Immature natural killer cell (primary cell): ENCODE measurements at places on chromosomes 2 and 18. TPM values are rescaled to one million over a fixed set of nuclear protein-coding genes. Genes with fewer than 3 reads are reported as not detected.

DNA sequence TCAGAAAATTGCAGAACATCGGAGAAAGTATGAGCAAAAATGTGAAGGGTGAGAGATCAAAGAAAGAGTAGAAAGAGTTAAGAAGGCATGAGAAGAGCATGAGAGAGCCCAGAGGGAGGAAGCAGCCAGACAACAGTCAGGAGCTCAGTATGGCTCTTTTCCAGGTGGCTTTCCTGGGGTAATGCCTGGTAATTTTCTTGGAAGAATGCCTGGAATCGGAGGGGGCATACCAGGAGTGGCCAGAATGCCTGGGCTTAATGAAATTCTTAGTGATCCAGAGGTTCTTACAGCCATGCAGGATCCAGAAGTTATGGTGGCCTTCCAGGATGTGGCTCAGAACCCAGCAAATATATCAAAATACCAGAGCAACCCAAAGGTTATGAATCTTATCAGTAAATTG lies 271.8 kb upstream of the TFPI start:
- no peak for DNase-seq

GRCh38 chr2:183166210-183166609 lies 42.0 kb downstream of the NUP35 start:
- no peak for DNase-seq

DNA sequence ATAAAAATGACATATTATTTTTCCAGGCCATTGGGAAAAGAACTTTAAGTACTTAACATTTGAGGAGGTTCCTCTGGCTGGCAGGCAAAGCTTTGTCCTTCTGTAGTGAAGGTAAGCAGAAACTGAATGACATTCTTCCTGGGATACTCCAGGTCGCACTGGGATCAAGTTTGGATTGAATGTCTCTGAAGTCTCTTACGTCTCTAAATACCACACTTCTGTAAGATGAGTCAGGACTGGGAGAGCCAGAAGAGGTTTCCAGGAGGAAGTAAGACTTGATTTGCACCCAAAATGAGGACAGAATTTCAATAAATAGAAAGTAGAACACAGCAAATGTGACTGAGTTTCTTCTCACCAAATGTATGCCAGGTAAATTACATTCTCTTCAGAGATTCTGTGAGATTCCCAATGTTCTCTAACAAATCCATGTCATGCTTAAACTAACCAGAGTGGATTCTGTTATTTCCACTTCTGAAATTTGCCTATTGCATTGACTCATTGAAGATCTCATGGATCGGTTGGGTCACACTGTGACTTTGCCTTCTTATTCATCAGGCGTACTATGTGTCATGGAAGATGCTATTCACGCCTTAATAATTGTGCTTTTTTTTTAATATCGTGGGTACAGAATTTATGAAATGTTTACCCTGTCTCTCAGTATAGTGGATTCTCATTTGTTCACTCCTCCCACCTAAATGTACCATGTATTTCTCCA lies 25.5 kb upstream of the VIT start:
- DNase-seq: no peak

DNA sequence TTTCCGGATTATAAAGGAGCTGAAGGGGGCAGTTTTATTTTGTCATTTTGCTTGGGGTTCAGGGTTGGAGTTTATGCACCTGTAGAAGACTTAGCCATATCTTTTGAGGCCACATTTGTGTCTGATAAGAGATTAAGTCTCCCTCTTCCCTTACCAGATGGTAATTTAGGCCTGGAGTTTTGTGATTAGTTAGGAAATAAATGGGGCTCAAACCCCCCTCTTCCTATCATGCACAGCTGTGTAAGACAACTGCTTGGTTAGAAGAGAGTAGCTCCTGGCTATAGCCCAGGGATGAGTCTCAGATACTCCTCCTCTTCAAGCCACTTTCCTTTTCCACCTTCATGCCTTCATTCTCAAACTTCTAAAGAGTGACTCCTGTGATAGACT lies 802 bp upstream of the SAP130 start:
- no peak for DNase-seq

DNA sequence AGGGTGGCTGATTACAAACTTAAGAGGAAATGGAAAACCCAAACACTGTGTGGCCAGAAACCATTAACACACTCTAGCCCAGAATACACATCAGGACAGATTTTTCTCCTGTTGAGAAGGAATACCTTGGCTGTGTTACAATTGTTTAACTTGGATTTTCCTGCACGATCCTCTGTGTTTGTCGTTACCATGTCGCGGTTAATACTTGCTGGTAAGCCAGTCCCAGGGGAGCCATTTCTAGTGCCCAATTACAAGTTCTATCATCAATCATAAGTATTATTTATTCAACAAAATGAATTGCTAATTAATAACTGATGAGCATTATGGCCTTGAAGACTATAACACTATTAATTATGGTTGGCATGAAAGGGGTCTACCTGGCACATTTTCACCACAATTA lies 146.8 kb downstream of the LNPK start:
- no peak for DNase-seq

- DNase-seq: no peak
These were observed 99.0 kb upstream of the CHAC2 start for GRCh38 chr2:53668624-53669026.

- DNase-seq: no peak
These were observed 36.5 kb upstream of the GLS start for GRCh38 chr2:190843890-190844699.

GRCh38 chr2:161136696-161137324 lies 23.4 kb upstream of the TANK start:
- peak; percentile 45 for DNase-seq

DNA sequence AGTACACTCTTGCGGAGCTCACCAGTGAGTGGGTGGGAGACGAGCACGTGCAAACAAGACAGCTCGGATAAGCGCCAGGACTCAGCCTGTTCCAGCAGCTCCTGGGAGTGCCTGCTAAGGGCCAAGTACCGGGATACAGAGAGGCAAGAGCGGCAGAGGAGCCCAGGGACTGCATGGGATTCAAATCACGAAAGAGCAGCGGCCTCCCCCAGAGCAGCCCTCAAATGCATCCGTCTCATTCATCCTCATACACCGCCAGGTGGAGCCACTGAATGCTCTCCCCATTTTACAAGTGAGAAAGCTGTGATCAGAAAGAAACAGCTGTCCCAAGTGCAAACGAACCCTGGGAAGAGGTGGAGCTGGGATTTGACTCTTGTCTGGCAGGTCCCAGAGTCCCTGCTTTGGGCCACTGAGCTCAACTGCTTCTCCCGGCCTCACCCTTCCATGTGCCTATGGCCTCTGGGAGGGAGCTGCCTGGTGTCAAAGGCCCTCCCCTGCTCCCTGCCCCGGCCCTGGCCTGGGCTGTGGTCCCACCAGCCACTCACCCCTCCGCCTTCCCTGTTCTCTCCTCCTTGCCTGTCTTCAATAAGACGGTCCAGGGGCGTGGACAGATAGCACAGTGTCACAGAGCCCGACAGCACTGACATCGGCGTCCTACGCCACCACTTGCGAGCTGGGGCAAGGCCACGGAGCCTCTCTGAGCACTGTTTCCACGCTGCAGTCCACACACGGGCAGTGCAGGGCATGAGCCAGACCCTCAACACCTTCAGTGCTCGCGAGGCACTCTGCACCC lies 72.8 kb upstream of the TAF1B start:
- DNase-seq: peak; percentile 54

DNA sequence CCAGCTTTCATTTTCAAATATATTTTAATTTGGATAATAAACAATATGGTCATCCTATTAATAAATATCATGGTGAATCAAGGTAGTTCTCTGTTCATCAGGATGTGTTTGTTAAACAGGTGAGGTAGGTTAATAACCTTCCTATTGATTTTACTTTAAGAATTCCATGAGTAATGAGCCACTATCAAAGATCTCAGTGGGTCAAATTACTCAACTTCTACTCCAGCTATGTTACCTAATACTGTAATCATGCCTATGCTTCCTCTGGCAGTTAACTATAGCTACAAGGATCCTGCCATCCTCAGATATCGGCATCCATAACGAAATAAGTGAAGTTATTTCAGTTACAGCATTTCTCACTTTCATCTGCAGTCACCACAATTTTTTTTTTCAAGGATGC lies 289.6 kb upstream of the SLC8A1 start:
- DNase-seq: no peak

DNA sequence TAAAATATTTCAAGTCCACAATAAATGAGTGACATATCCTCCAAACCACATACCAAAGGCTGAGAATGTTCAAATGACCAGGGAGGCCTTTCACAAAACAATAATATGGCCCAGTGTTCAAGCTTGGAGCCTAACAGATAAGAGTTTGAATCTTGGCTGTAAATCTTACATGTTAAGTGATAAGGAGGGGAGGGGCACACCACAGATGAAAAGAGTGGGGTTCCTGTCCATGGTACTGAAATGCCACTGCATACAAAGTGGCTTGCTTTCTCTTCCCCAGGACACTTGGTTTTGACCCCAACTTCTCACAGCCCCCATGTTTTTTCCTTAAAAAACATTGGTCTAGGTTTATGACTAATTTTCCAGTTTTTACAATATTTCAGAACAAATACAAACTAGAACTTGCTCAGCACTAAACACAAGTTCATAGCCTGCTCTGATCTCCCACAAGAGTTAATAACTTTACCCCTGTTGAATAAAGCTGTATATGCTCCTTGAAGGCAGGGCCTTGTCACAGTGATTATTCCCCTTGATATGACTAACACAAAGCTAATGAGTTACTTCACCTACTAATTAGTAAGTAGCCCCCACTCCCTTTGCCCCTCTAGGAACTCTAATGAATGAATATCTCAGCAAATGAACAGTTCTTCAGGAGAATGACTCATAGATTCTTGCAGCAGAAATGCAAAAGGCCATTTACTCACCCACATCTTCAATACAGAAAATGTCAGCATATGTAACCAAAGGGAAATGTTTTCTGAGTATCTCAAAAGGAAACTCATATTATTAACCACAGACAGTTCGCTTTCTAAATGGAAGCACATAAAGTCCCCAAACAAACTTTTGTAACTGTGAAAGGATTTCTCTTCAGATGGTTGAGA lies 142.2 kb downstream of the SATB2 start:
- DNase-seq: no peak

GRCh38 chr18:23143016-23143814 lies 7.9 kb downstream of the CABLES1 start:
- no peak for DNase-seq

DNA sequence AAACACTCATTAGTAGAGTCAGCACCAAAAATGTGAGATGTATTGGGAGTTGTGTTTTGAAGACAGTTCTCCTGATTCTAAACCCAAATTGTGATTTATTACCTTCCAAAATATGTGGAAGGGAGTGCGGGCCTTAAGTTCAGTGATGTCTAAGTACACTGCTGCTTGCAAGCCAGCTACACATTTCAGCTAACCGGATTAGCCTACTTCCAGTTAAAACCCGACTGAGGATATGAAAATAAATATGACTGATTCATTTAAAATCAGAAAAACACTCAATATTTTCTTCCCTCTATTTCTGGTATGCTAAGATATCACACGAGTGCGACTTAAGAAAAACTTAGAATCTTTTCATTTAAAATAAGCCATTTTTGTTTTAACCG lies 907 bp downstream of the FHL2 start:
- no peak for DNase-seq

GRCh38 chr2:137379186-137379585 lies 585.1 kb upstream of the HNMT start:
- DNase-seq: no peak

DNA sequence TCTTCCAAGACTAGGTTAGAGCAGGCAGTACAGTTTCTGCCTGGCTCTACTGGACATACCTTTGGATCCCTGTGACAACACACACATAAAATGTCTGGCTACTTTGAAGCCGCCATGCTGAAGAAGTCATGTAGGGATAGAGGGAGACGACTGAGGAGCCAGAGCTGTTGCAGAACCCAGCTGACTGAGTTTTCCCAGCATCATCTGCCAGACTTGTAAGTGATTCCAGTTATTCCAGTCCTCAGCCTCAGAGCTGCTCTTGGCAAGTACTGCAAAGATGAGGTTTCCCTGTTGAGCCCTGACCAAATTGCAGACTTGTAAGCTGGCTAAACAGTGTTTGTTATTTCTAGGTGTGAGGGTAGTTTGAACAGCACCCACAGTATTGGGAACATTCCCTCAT lies 31.5 kb upstream of the TSPYL6 start:
- DNase-seq: no peak

GRCh38 chr2:70994009-70994698 lies 519 bp downstream of the TEX261 start:
- DNase-seq: no peak

GRCh38 chr2:15642011-15642814 lies 50.5 kb downstream of the DDX1 start:
- DNase-seq: no peak

- DNase-seq: no peak
These were observed 93.9 kb downstream of the ACKR3 start for GRCh38 chr2:236663287-236664101.

GRCh38 chr18:75087119-75088020 lies 121.6 kb downstream of the PTGR3 start:
- DNase-seq: no peak

DNA sequence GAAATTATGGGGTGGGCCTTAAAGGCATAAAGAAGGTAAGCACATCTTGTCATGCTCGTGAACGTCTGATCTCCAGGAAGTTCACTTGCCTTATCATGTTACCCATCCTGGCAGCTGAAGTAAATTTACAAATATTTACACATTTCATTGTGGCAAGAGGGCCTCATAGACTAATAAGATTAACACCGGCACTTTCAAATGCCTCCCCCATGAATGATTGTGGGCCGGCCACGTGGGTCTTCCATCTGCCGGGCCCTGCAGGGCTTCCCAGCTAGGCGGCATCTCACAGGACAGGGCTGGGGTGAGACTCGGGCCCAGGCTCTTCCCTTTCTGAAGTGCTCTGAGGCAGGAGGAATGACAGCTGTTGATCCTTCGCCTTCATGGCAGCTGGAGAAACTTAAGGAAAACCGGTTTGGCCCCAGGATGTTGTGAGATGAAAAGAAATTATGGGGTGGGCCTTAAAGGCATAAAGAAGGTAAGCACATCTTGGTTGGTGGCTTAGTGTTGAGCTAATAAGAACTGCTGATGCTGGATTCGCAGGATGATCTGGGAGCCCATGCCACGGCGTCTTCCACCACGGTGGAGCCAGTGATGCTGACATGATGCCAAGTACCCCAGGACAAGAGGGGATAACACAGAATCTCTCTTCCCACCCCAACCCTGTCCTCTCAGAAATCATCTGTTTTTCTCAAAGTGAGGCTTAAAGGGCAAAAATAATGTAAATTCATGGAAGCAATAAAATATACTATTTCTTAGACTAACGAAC lies 176.3 kb downstream of the SEPTIN10 start:
- DNase-seq: no peak

DNA sequence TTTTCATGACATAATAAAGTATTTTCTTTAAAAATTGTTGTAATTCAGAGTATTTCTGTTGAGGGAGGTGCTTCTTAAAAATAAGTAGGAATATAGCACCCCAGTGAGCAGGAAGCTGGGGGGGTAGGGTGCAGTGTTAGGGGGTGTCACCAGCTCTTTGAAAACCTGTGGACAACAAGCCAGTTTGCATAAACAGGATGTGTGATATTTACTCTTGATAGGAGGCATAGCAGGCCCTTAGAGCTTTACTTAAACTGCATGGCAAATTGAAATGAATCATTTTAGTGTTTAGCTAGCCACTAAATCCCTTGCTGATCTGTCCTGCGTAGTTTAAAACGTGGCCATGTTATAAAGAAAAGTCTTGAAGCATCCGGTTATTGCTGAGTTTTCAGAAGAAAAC lies 8.4 kb downstream of the TGIF1 start:
- no peak for DNase-seq

EPHA4 gene
- 6.7 TPM for polyA plus RNA-seq

NEU2 gene
- polyA plus RNA-seq: not detected

WDR35 gene
- 2.4 TPM for polyA plus RNA-seq

TGFA gene
- polyA plus RNA-seq: 2.6 TPM

ATP8B1 gene
- not detected for polyA plus RNA-seq

SLC5A7 gene
- polyA plus RNA-seq: not detected

FNDC4 gene
- not detected for polyA plus RNA-seq

HRH4 gene
- not detected for polyA plus RNA-seq
